ENCODE measurements at places on chromosomes 3 and 15.

DNA sequence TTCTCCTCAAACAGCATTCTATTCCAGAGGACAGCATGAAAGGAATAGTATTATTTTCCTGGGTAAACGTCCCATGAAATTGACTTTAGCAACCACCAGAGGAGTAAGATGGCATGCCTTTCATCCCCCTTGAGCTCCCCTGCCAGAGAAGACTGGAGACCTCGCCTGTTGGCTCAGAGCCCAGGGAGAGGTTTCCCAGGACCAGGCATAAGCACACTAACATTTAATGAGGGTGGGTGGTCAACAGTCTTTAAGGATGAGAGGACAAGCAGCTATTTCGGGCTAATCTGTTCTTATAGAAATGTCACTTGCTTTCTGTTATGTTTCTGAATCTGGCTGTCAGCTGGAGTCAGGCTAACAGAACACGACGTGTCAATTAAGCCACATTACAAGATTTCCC, 390.5 kb downstream of the GABRG3 start:
- DNase-seq: no peak

DNA sequence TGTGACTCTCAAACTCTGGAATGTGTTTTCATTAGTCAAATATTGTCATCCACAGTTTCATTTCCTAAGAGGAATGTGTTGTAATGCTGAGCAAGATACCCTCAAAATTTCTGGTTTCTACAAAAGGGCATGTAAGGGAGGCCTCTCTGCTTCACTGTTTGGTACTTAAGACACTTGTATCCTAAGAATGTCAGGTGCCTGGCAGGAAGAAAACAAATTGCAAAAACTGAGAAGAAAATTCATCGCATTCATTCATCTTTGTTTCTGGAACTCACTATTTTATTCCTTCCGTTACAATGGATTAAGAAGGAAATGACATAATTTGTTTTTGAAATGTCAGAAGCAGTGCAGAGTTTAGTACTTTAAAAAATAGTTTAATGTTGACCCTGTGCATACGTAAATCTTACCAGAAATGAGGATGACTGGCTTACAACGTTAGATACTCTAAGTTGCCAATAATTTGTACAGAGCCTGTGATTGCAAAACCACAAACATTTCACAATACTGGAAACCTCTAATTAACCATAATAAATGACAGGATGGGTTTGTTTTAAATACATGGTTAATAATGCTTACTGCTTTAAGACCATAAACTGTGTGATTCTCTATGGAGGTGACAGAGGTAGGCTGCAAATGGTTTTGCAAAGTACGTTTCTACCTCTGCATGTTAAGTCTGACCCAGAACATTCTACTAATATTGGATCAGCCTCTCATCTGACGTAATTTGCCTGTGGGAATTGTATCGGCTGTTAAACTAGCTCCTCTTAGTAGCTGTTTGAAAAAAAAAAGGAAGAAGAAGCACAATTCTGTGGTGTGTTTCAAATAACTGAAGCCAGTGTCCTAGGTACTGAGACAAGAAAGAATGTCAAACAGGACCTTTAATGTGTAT, 477.8 kb downstream of the RBMS3 start:
- DNase-seq: no peak

GRCh38 chr3:141333836-141334626, 34.3 kb upstream of the ZBTB38 start:
- DNase-seq: no peak

DNA sequence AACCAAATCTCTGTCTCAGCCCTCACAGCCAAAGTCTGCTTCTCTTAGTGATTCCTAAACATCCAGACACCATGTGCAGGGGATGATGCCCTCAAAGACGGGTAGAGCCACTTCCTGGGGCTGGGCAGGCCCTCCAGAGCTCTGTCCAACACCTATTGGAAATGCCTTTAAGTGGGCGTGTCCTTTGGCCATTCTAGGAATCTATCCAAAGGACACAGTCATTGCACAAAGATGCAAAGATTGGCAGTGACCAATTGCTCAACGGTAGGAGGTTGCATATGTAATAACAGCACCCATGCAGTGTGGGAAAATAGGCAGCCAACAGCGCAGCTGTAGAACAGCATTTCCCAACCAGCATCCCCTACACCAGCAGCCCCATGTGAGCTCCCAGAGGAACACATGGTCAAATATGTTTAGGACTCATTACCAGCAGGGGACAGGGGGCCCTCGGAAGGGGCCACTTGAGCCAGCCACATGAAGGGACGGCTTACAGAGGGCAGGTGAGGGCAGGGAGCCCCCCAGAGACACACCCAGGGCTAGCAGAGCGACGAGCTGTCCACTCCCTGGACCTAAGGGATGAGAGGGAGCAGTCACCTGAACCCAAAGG, 142.8 kb upstream of the IQSEC1 start:
- no peak for DNase-seq

DNA sequence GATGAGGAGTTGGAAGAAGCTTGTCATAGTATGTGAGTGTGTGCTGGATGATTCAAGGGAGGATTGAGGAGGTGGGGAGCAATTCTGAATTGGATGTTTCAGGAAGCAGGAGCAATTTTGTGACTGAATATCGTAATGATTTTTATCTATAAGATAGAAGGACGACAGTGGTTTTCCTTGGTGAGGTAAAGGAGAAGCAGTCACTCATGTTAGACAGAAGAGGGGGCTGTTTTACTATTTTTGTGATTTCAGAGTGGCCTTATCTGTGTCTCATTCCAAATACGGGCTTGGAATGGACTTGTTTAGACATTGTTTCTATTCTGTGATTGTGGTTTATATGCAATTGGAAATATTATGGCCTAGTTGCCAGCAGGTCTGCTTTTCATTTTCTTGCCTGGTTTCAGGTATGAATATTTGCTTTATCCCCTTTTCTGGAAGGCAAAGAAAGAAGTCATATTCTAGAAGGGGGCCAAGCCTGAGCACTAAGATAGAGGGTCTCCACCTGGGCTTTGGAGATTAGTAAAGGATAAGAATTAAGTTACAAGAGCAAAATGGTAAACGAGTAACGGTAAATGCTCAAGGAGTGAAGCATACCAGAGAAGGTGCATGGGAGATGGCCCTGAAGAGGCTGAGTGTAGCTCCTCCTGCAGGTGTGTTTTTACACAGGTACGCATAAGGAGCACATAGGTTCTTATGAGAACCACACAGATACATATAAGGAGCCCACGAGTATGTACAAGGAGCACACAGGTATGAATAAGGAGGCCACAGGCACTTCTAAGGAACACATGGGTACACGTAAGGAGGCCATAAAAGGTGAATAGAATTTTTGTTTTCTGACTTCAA, 124.6 kb upstream of the KCNAB1 start:
- DNase-seq: no peak

DNA sequence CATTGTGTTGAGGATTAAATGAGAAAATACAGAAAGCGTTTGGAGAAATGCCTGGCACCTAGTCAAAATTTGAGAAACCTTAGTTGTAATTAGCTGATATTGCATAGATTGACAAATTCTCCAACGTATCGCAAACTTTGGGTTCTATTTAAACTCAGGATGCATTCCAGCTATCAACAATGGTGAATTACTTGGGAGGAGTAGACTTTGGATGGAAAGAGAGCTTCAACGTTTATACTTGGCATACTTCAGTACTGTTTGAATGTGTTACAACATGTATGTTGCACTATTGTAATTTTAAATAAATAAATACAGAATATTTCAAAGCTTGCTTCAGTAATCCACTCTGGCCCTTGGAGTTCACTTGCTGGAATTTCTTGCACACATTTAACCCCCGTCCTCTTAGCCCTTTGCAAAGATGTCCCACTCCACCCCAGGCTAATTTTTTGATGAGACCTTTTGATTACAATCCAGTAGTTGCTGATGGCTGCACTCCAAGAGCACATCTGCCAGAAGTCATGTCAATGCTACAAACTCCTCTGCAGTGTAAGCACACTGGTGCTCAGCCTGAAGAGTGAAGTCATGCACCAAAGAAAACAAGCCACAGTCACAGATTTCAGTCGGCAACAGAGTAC, 4.7 kb upstream of the DIS3L start:
- no peak for DNase-seq

DNA sequence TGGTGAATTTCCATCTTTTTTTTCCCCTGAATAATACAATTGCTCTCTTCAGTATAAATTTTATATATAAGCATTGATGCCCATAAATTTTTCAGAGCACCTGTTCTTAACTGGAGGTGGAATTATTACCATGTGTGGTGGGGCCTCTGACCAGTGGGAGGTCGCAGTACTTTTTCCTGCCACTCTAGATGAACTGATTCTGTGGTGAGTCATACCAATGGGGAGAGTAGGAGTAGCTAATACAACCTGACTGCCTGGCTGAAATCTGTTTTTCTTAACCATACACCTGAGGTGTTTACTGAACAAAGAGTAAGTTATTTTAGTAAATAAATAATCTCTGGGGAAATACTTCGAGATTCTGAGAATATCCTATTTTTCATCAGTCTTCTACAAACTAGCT, 67.2 kb downstream of the UNC13C start:
- DNase-seq: no peak

- DNase-seq: no peak
These were observed 1489.2 kb upstream of the GBE1 start for GRCh38 chr3:83250613-83251012.

GRCh38 chr3:4314688-4315087, 11.5 kb downstream of the SETMAR start:
- no peak for DNase-seq

- peak; percentile 51 for DNase-seq
These were observed 10.3 kb upstream of the COPG1 start for GRCh38 chr3:129238945-129239705.

DNA sequence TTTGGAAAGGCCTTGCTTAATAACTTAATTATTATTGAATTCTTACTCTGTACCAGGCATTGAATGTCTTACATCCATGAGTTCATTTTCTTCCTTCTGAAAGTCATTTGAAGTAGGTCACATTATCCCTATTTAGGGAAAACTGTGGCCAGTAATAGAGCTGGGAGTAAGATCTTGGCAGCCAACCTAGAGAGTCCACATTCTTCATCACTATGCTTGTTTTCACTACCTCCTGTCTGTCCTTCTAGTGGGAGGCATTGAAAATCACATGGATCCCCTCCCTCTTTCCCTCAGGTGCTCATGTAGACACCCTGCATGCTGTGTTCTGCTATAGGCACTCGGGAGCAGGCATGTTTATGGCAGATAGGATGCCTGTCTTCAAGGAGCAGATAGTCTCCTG, 154.9 kb downstream of the EBLN2 start:
- no peak for DNase-seq

GRCh38 chr3:49263159-49263889, 13.7 kb downstream of the C3orf62 start:
- no peak for DNase-seq

DNA sequence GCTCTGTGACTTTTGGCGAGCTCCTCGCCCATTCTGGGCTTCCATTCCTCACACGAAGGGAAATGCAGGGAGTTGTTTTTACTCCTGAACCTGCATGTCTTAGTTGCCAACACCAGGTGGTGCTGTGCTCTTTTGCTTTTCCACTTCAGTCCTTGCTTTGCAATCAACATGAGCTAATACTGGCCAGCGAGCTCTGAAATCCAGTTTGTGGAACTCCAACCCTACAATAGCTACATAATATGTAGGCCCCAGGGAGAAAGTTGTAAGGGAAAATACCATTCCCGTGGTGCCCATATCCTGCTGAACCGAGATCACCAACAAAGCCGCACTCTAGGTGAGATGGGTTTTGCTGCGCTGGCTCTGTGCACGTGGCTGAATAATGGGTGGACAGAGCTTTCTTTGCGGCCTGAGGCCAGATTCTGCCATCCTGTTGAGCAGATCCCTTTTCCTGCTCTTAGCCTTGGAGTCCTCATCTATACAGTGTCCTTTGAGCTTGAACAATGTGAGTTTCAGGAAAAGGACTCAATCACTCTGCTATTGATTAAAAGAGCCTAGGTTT, 25.0 kb downstream of the LSM3 start:
- DNase-seq: peak; percentile 43

GRCh38 chr3:37024820-37025405, 31.6 kb downstream of the MLH1 start:
- DNase-seq: no peak

- no peak for DNase-seq
These were observed 20.8 kb downstream of the PIF1 start for GRCh38 chr15:64804619-64805018.

DNA sequence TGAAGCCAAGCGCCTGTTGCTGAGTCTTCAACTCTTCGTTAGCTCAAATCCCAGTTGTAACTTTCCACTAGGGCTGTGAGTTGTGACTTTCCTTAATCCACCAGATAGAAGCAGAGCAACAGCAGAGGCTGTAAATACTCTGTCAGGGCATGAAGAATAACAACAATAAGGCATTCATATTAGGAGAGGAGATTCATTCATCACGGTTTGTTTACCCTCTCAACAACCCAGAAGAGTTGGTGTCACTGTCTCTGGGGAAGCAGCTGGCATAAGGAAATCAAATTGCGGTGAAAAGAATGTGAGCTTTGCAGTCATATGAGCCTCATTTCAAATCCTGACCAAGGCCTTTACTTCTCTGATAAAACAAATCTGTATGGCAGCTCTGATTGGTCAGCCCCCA, 184.8 kb downstream of the SHQ1 start:
- no peak for DNase-seq

GRCh38 chr15:26260517-26261133, 397.5 kb upstream of the ATP10A start:
- DNase-seq: peak; percentile 45

- no peak for DNase-seq
These were observed 9.4 kb downstream of the ATP13A4 start for GRCh38 chr3:193545304-193545703.

DNA sequence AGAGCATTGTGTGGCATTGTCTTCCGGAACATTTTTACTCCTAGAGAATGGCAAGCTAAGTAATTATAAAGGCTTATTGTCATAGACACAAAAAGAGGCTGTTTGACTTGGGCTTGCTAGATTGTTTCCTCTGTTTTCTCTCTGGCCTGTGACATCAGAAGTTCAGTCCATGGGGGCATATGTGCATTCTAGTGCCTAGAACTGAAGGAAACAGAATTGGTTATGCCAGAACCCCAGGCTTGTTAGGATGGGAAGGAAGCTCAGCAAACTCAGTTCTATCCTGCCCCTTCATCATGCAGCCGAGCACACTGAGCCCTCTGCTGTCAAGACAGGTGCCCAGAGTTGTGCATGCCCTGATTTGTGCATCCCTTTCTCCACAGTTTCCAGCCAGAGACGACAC, 131.3 kb downstream of the PDE8A start:
- no peak for DNase-seq

GRCh38 chr15:29024662-29025061, 138.9 kb downstream of the APBA2 start:
- DNase-seq: no peak

GRCh38 chr3:62287392-62287927, 85.9 kb downstream of the FEZF2 start:
- no peak for DNase-seq

- no peak for DNase-seq
These were observed 211.9 kb upstream of the PRICKLE2 start for GRCh38 chr3:64437131-64437530.

GRCh38 chr3:43789028-43789427, 98.3 kb downstream of the ABHD5 start:
- DNase-seq: no peak
